Activated T-helper 2 cell treated with anti-CD3 and anti-CD28 coated beads, Interferon-gamma antibody, Interleukin-2, Interleukin-4, amounts not matched to agents 10 μg/mL and 5 μg/mL and 100 μg/mL, durations not matched to agents 14 hours and 24 hours and 36 hours (primary cell): ENCODE measurements at places on chromosomes 3 and 15. TPM values are rescaled to one million over a fixed set of nuclear protein-coding genes. Genes with fewer than 3 reads are reported as not detected.

Gene NR1I2
- 0.11 TPM in 2 replicates for total RNA-seq

DNA sequence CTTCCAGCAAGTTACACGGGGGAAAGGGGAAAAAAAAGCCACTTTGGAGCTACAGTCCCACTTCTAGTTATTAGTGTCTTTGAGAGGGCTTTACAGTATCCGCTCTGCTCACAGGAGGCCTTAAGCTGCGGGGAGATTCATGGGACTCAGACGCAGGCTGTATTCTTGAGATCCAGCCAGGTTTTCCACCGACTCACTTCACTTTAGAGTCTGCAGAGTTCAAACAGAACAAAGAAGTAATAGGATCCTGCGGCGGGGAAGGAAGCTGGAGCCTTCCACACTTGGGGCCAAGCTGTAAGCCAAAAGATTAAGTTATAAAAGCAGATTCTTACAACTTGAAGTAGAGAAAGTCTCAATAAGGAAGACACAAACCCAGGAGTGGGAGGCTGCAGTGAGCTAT lies 60.2 kb upstream of the FAM174B start:
- H3K4me1 ChIP-seq, result peaks cover 7% of the 10 kb centered on the region
- peaks cover 34% of the 10 kb centered on the region for H3K27me3 ChIP-seq
- no peak overlapping the region for H3K4me3 ChIP-seq
- no peaks in the 10 kb centered on the region for H3K36me3 ChIP-seq

GRCh38 chr15:77518458-77518857 lies 97.8 kb downstream of the HMG20A start:
- H3K27me3 ChIP-seq, result peaks cover 4% of the 10 kb centered on the region
- DNase-seq, result no peak
- no peak overlapping the region for H3K27ac ChIP-seq

DNA sequence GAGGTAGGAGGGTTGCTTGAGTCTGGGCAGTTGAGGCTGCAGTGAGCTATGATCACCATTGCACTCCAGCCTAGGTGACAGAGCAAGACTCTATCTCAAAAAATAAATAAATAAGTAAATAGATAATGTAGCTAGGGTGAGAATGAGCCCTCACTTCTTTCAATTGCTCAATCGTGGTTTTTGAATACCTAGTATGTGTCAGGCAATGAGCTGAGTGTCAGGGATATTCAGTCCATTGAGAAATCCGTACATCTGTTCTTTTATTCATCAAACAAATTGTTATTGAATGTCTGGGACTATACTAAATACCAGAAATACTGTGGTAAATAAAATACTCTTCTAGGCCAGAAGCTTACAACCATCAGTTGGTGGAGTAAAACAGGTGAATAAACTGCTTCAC lies 6.2 kb upstream of the ZNF148 start:
- H3K27me3 ChIP-seq, result peaks cover 11% of the 10 kb centered on the region
- no peak for DNase-seq
- no peak overlapping the region for H3K4me3 ChIP-seq
- peak overlapping the region; percentile 42 for H3K27ac ChIP-seq
- H3K36me3 ChIP-seq, result no peaks in the 10 kb centered on the region
- H3K4me1 ChIP-seq, result peaks cover 16% of the 10 kb centered on the region

Gene MAP6D1
- total RNA-seq, result 1.1 and 2.9 TPM in 2 replicates

GRCh38 chr15:100204771-100205170 lies 137.0 kb downstream of the ADAMTS17 start:
- no peaks in the 10 kb centered on the region for H3K36me3 ChIP-seq
- peaks cover 5% of the 10 kb centered on the region for H3K4me1 ChIP-seq
- H3K27me3 ChIP-seq, result peaks cover 7% of the 10 kb centered on the region
- H3K27ac ChIP-seq, result no peak overlapping the region
- no peak overlapping the region for H3K4me3 ChIP-seq

Gene SAMD7
- not detected in 2 replicates for total RNA-seq

DNA sequence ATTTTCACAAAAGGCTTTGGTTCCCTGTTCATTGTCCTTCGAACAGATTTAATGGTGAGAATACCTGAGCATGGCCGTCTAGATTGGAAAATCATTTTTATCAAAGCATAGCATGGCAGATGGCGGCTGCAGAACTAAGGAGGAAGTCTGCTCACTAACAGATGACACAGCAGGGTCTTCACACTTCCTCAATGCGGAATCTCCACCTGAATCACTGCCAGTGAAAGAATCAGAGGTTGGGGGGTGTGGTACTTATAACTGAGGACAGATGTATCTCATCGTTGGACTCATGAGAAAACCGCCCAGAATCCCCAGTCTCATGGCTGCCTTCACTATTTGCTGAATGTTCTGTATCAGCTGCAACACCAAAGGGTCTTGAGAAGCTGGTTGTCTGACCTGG lies 31.6 kb upstream of the PYGO1 start:
- H3K4me1 ChIP-seq, result no peaks in the 10 kb centered on the region
- H3K27ac ChIP-seq, result no peak overlapping the region
- H3K4me3 ChIP-seq, result no peak overlapping the region
- no peak for DNase-seq
- no peaks in the 10 kb centered on the region for H3K36me3 ChIP-seq
- H3K27me3 ChIP-seq, result peaks cover 20% of the 10 kb centered on the region

- no peaks in the 10 kb centered on the region for H3K27me3 ChIP-seq
- H3K27ac ChIP-seq, result no peak overlapping the region
Observed at GRCh38 chr3:57777774-57778173, 21.7 kb downstream of the SLMAP start.

DNA sequence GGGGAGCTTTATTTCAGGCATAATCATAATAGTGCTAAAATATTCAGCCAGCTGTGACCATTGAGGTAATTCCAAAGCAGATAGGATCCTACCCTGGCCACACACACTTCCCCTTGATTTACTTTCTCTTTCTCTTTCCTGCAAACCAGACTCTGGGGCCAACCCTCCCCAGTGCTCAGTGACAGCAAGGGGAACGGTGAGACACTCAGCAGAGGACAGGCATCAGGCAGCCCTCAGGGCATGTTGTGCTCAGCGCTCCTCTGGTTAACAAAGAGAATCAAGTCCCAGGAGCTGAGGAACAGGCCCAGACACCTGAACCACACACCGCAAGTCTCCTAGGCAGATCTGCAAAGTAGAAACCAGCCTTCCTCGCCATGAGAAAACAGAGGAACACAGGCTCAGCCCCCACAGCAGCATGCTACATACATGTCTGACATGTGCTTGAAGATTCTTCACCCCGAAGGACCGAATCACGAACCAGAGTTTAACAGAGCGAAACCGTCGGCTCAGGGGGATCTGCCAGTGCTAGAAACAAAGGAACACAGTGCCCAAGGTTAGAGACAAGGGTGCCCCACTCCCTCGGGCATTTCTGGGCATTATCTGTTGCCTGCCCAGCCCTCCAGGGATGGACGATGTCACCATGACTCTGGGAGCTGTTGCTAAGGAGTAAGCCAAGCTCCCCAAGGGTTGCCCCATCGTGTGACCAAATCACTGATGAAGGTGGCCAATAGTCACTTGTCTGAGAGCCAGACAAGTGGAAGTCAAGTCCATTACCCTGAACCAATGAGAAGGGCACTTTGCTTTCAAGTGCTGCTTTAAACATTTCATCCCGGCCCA lies 17.5 kb downstream of the HDC start:
- peaks cover 28% of the 10 kb centered on the region for H3K36me3 ChIP-seq
- peak overlapping the region; percentile 82 for H3K4me3 ChIP-seq
- H3K4me1 ChIP-seq, result peaks cover 68% of the 10 kb centered on the region
- H3K27me3 ChIP-seq, result no peaks in the 10 kb centered on the region
- DNase-seq, result peak; percentile 62

Gene TNFSF10
- total RNA-seq, result 52.3 and 54.8 TPM in 2 replicates

Gene PLXNB1
- 6.8 and 7.0 TPM in 2 replicates for total RNA-seq

Gene SCN5A
- total RNA-seq, result not detected in 2 replicates

DNA sequence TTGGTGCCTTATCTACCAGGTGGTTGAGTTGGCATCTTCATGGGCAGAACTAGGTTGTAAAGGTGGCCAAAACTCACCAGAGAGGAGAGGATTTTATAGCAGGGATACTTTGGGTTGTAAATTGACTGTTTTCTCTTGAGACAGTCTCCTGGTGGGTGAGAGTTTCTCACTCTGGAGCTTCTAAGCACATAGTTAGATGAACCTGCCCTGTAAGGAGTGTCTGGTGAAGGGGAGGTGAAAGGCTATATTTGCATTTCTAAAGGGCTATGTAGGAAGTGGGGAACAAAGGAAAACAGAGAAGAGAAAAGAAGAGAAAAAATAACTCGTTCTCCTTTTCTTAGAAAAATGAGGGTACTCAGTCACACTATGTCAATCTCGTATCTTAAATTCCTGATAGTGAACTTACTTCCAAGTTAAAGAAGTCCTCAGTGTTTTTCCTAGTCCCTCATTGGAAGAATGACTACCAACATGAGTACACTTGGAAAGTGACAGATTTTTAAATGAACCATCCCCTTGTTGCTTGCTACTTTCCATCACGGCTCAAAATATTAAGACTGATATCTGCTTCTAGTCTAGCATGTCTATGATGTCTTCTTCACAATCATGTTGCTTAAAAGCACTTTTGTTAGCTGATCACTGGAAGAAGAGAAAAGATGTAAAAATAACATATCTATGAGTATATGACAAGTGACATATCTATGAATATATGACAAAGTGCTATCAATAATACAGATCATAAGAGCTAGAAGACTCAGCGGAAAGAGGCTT lies 113.8 kb upstream of the P2RY1 start:
- no peak for DNase-seq
- no peaks in the 10 kb centered on the region for H3K36me3 ChIP-seq
- H3K27me3 ChIP-seq, result peaks cover 5% of the 10 kb centered on the region
- no peak overlapping the region for H3K4me3 ChIP-seq

Gene RASA2
- total RNA-seq, result 30.0 and 34.5 TPM in 2 replicates

- H3K4me1 ChIP-seq, result no peaks in the 10 kb centered on the region
- H3K27me3 ChIP-seq, result no peaks in the 10 kb centered on the region
- no peaks in the 10 kb centered on the region for H3K36me3 ChIP-seq
- H3K27ac ChIP-seq, result no peak overlapping the region
- H3K4me3 ChIP-seq, result no peak overlapping the region
- no peak for DNase-seq
Observed at GRCh38 chr15:48532946-48533345, 112.6 kb downstream of the FBN1 start.

Gene LMAN1L
- total RNA-seq, result 0.32 TPM in 1 of 2 replicates, not detected in the other

DNA sequence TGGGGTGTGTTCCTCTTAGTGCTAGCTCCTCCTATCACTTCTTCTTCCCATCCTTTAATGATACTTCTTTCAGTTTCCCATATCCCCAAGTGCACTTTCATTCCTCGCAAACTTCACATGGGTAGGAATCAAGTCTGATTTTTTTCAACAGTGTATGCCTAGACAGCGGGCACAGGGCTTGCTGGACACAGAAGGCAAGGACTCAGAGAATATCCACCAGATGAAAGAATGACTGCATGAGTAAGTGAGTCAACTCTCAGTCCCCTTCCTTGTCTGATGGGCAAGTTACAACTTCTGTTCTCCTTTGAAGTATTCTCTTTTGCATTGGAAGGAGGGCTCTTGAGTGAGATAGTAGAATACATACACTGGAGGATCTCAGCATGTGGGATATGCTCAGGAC lies 3.1 kb upstream of the SQOR start:
- H3K36me3 ChIP-seq, result peaks cover 11% of the 10 kb centered on the region
- no peak for DNase-seq
- H3K4me1 ChIP-seq, result peaks cover 12% of the 10 kb centered on the region
- H3K27me3 ChIP-seq, result peaks cover 13% of the 10 kb centered on the region

- H3K4me1 ChIP-seq, result no peaks in the 10 kb centered on the region
- no peaks in the 10 kb centered on the region for H3K27me3 ChIP-seq
- H3K27ac ChIP-seq, result no peak overlapping the region
- no peaks in the 10 kb centered on the region for H3K36me3 ChIP-seq
Observed at GRCh38 chr3:95826419-95826818, 988.0 kb upstream of the EPHA6 start.

GRCh38 chr15:59256482-59256881 lies 49.8 kb downstream of the LDHAL6B start:
- peaks cover 50% of the 10 kb centered on the region for H3K4me1 ChIP-seq
- no peak overlapping the region for H3K4me3 ChIP-seq
- DNase-seq, result no peak

GRCh38 chr15:63381301-63382204 lies at the start of gene CA12:
Gene CA12, minus strand, starts transcription at chr15:63381846. Its CDS starts 126 bp downstream, at chr15:63381720.
- H3K27ac ChIP-seq, result no peak within 1 kb of the TSS
- H3K36me3 ChIP-seq, result no peaks in the 10 kb centered on the region
- H3K27me3 ChIP-seq, result peaks cover 46% of the 10 kb centered on the region

- H3K36me3 ChIP-seq, result peaks cover 51% of the 10 kb centered on the region
- no peak overlapping the region for H3K27ac ChIP-seq
- H3K27me3 ChIP-seq, result no peaks in the 10 kb centered on the region
- no peak for DNase-seq
Observed at GRCh38 chr15:89115547-89115946, 27.3 kb downstream of the ABHD2 start.

DNA sequence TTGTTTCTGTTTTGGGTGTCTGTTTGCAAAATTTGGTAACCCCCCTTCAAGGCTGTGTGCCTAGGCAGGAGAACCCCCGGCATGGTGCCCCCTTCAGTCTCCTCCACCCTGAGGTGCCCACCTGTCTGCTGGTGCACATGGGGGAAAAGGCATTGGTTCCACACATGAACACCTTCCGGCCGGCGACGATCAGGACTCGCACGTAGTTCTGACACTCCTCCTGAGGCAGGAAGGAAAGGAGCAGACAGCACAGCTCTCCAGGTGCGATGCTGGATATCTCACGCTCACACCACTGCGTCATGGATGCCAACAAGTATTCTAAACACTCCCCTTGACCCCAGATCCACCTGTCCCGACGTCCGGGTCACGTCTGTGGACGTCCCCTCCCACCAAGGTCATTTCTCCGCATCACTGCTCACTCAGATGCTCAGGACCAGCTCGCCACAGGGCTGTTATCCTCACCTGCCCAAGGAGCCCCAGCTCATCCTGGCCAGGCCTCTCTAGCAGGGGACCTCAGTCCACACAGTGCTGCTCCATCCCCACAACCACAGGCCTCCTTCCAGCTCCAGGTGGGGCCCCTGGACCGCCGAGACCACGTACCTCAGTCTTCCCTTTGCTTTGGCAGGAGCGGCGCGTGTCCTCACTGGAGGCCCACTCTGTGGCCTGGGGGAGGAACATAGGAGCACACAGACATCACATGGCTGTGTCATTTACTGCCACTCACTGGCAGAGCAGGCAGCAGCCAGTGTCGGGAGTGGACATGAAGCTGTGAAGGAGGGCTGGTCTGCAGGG lies 99.0 kb downstream of the SEMA5B start:
- no peak overlapping the region for H3K27ac ChIP-seq
- H3K36me3 ChIP-seq, result no peaks in the 10 kb centered on the region
- H3K4me3 ChIP-seq, result no peak overlapping the region
- no peaks in the 10 kb centered on the region for H3K4me1 ChIP-seq
- H3K27me3 ChIP-seq, result peaks cover 17% of the 10 kb centered on the region

GRCh38 chr3:124652009-124652408 lies 78.2 kb upstream of the UMPS start:
- H3K27ac ChIP-seq, result no peak overlapping the region
- no peak for DNase-seq
- no peak overlapping the region for H3K4me3 ChIP-seq
- peaks cover 20% of the 10 kb centered on the region for H3K4me1 ChIP-seq
- H3K36me3 ChIP-seq, result no peaks in the 10 kb centered on the region

Gene RAB6B
- total RNA-seq, result 4.6 and 7.6 TPM in 2 replicates

Gene ITIH1
- total RNA-seq, result not detected in 2 replicates

GRCh38 chr3:184040010-184040409 lies 8.5 kb downstream of the HTR3D start:
- no peak overlapping the region for H3K27ac ChIP-seq
- no peak for DNase-seq
- H3K4me1 ChIP-seq, result no peaks in the 10 kb centered on the region
- no peak overlapping the region for H3K4me3 ChIP-seq
- H3K36me3 ChIP-seq, result no peaks in the 10 kb centered on the region

- no peaks in the 10 kb centered on the region for H3K4me1 ChIP-seq
- no peak overlapping the region for H3K4me3 ChIP-seq
- H3K27me3 ChIP-seq, result peaks cover 6% of the 10 kb centered on the region
- H3K36me3 ChIP-seq, result no peaks in the 10 kb centered on the region
Observed at GRCh38 chr3:133125802-133126201, 87.6 kb downstream of the TMEM108 start.

- no peak for DNase-seq
- H3K4me1 ChIP-seq, result no peaks in the 10 kb centered on the region
- no peak overlapping the region for H3K27ac ChIP-seq
- H3K36me3 ChIP-seq, result no peaks in the 10 kb centered on the region
- H3K4me3 ChIP-seq, result no peak overlapping the region
- H3K27me3 ChIP-seq, result peaks cover 11% of the 10 kb centered on the region
Observed at GRCh38 chr15:66771351-66771650, 69.3 kb downstream of the SMAD6 start.
